ENCODE measurements at places on chromosomes 13 and 19.

DNA sequence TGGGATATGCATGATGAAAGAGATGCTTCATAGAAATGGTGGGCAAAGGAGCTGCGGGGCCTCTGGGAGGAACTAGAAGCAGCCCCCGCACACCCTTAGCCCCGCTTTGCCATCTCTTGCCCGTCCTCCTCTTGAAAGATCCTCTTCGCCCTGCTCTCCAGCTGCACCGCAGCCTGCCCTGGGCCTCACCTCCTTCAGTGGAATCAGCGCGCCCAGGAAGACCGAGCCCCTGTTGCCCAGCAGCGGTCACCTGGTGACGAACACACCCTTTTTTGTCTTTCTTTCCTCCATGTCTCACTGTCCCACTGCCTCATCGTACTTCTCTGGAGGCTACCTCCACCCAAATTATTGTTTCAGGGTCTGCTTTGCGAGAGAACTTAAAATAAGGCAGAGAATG is 807.6 kb downstream of the UQCRFS1 start:
- no peak for DNase-seq

DNA sequence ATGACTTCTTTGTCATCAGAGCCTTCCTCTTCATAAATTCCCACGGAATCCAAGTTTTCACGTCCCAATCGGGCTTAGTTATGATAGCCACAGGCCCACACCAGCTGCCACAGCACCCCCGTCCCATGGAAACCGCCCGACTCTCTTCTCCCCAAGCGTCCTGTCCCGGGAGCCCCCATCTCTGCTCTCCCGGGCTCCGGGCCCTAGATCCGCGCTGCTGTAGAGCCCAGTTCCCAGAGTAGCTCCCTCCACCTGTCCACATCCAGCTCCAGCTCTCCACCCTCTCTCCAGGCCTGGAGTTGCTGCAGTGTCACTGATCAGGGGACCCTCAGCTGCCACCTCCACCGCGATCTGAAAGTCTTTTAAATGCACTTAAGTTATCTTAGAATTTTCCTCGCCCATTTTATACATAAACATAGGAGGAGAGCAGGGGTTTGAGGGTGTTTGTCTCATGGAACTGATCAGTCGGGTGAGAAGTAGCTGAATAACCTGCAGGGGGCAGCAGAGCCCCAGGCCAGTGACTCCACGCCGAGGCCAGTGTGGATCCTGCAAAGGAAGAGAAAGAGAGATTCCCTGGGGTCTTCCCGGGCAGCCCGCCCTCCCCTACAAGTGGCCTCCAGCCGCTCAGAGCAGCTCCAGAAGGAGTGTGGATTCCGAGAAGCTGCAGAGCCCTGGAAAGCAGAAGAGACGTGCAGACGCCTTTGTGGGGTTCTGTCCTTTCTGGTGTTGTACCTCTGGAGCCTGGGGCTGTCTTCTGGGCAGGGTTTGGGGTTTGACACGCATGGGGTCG is 1.1 kb upstream of the ZNF763 start:
- peak; percentile 81 for DNase-seq

DNA sequence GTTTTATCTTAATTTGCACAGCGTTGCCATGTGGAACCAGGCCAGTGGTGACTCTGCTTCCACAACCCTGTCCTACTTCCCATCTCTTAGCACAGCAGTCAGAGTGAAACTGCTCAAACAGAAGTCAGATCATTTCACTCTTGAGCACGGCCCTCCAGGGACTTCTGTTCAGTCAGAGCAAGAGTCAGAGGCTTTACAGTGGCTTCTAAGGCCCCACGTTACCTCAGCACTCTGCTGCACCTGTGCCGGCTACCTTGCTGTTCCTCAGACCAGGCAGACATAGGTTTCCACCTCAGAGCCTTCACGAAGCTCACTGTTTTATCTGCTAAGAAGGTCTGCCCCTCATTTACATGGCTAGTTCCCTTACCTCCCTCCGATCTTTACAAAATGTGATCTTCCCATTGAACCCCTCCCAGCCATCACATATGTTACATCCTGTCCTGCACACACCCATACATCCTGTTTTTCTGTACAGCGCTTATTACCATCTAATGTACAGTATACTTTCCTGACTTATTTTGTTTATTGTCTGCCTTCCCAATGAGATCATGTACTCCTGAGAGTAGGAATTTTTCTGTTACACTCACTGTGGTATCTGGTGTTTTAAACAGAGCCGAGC is 41.6 kb downstream of the TM9SF2 start:
- DNase-seq: no peak

DNA sequence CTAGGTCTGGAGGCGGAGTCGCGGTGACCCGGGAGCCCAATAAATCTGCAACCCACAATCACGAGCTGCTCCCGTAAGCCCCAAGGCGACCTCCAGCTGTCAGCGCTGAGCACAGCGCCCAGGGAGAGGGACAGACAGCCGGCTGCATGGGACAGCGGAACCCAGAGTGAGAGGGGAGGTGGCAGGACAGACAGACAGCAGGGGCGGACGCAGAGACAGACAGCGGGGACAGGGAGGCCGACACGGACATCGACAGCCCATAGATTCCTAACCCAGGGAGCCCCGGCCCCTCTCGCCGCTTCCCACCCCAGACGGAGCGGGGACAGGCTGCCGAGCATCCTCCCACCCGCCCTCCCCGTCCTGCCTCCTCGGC is at the start of gene SLC5A5:
SLC5A5 (plus strand) TSS at position 68 of the 373 bp plus-strand sequence. CDS start 375 bp downstream, outside the sequence.
- DNase-seq: no peak

- no peak for DNase-seq
Observed at GRCh38 chr13:113979791-113980471, 6.1 kb upstream of the C13orf46 start.

GRCh38 chr13:59112221-59112718 is 1051.5 kb downstream of the DIAPH3 start:
- DNase-seq: no peak

GRCh38 chr19:16944626-16945363 is 56.0 kb downstream of the F2RL3 start:
- DNase-seq: no peak

DNA sequence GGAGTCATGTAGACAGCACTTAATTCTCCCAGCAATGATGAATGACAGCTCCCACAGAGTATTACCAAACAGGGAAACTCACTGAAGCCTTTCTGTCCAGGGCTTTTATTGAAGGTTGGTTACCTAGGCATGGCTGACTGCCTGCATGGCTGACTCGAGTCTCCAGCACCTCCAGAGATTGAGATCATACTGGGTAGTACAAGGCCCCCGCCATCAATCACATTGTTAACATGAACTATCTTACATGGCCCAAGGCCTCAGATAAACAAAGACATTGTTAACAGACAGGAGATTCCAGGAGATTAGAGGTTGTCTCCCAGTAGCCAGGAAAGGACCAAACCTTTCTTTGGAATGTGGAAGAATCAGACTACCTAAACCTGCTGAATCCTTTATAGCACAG is 128.3 kb upstream of the LSM14A start:
- no peak for DNase-seq

- no peak for DNase-seq
Observed at GRCh38 chr13:70816853-70817252, 708.6 kb upstream of the KLHL1 start.

GRCh38 chr13:104281910-104282309 is 1215.7 kb upstream of the SLC10A2 start:
- DNase-seq: no peak

DNA sequence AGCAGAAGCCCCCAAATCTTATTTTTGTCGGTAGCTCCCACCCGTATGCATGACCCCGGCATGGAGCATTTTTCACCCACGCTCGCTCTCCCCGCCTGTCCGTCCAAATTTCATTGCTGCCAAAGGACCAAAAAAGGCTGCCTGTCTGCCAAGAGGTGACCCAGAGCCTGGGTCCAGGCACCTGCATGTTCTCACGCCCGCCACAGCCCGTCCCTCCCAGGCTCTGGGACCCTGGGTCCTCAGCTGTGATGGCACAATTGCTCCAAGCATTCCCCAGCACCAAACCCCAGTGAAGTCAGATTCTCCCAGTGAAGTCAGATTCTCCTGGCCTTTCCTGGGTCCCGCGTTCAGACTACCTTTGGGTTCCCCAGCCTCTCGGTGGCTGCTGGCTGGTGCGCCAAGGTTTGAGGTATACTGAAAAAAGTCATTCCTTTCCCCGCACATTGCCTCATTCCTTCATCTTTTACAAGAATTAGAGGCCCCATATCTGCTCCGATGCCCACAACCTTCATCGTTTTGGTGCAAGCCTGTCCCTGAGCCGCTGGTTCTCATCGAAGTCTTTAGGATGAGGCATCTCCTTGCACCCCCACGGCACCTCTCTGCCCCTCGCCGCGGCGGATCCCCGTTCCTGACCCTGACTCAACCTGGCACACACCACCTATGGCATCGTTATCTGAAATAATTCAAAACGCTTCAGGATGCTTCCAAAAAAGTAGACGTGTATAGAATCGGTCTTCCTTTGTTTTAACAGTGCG is 59.3 kb upstream of the F7 start:
- no peak for DNase-seq

- DNase-seq: no peak
Observed at GRCh38 chr19:41939861-41940730, 11.8 kb upstream of the ERFL start.

DNA sequence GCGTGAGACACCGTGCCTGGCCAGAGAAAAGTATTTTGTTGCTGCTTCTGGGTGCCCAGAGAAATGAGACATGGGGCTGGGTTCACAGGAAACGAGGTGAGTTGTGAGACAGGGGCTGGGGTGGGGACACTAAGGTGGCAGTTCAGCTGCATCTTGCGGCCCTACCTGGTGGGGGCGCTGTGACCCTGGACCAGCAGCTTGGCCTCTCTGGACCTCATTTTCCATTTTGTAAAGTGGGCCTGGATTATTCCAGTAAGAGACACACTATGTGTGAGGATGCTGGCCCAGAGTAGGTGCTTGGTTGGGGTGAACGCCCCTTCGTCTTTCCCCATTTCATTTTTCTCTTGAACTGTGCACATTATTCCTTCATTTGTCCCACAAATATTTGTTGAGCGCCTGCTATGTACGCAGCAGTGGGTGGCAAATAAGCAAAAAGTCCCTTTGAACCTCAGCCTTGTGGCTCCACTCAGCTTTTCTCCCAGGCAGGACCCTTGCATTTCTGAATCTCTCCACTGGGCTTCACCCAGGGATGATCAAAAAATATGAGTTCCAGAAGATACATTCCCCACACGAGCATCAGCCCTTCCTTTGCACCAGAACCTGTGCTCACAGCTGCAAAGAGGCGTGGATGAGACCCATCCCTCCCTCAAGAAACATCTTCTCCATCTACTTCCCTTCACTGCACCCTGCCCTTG is 26.6 kb upstream of the OR10H1 start:
- no peak for DNase-seq

DNA sequence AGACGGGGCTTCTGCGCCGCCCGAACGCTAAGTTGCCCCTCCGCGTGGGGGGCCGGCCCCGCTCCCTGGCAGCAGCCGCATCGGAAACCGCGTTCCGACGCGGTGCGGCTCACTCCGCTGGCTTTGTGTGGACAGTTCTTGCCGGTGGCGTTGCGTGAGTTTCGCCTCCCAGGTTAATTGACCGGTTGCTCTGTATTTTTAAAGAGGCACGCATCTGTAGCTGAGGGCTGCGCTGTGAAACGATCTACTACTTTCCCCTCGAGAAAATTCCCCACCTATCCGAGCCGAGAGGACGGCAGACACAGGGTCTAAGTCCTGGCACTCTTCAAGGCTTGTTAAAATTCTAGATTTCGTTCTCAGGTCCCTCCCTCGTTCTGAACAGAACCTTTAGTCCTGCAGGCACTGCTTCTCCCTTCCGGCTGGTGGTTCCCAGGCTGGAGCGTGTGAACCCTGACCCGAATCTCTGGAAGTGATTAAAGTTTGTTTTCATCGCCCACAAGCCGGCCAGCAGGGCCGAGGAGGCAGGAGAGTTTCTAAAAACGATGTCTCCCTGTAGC is 933 bp downstream of the ARHGEF7 start:
- peak; percentile 38 for DNase-seq

DNA sequence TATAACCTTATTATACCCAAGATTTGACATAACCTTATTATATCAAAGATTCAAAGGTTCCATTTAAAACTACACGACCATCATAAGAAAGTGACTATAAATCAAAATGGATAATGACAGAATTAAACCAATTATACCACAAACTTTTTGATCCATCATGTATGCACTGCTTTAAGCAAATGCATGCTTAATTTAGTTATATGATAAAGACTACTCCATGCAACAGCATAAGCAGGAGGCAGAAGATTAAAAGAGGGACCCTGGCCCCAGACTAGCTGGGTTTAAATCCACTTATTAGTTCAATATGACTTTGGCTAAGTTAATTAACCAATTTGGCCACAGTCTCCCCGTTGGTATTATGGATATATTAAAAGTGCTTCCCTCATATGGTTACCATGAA is 11.4 kb downstream of the EFNB2 start:
- DNase-seq: no peak

- no peak for DNase-seq
Observed at GRCh38 chr19:32238076-32238475, 107.3 kb upstream of the ZNF507 start.

- DNase-seq: no peak
Observed at GRCh38 chr13:27794921-27795717, 2.8 kb downstream of the GSX1 start.

DNA sequence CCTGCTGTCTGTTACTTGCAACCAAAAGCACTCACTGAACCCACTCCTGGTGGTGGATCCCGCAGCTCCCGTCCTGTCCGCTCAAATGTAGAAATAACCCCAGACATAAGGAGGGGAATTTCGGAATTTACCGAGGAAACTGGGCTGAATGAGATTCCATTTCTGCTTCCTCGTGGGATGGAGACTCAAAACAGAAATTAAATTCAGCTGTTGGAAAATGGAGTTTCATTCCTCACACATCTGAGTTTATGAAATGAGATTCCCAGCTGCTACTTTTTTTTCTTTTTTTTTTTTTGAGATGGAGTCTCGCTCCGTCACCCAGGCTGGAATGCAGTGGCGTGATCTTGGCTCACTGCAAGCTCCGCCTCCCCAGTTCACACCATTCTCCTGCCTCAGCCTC is 44.3 kb downstream of the COLGALT1 start:
- DNase-seq: no peak
